Thymus (tissue), 14 donors: ENCODE measurements at places on chromosomes 2 and 18. TPM values are rescaled to one million over a fixed set of nuclear protein-coding genes. Genes with fewer than 3 reads are reported as not detected.

Gene TMEM169
- total RNA-seq: 1.1 TPM

DNA sequence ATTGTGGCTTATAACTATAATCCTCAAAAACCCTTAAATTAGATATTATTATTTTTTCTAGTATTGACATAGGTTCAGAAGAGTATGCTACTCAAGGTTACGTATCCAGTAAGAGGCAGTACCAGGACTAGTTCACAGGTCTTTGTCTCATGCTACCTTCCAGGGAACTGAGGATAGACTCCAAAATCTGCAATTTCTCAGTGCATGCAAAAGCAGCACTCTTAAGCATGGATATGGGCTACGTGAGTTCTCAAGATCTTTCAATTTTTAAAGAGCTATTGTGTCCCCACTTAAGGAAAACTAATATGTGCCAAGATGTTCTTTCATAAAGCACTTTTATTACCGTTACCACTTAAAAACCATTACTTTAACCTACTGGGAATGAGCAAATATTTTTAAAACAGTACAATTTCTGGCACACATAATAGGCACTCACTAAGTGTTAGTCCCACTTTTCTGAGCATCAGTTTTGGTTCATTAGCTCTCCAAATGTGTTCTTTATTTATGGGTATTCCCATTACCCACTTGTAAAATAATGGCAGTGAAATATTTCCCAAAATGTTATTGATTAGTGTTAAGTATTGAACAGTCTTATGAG lies 113.8 kb upstream of the TTN start:
- no peak overlapping the region for H3K27ac ChIP-seq
- H3K36me3 ChIP-seq: no peaks in the 10 kb centered on the region
- no peaks in the 10 kb centered on the region for H3K4me1 ChIP-seq
- H3K4me3 ChIP-seq: no peak overlapping the region

DNA sequence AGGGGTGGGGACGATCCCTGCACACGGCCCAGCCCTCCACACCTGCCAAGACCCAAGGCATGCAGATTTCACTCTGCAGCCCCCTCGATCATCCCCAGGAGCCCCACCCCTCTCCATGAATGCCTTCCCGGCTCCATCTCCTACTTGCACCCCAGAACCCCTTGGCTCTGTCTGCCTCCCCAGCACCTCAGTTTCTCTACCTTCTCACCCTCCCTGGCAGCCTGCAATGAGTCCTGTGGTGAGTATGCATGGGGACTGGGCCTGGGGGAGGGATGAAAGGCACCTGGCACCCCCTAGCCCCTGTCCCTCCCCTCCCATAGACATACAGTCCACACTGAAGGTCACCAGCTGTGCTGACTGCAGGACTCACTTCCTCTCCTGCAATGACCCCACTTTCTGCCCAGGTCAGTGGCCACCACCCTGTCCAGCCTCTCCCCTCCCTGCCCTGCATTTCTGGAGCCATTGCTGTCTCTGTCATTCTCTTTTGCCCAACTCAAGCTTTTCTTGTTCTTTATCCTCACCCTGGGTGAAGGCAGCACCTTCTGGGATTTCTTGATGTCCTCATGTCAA lies 1.0 kb downstream of the TEX51 start:
- no peaks in the 10 kb centered on the region for H3K36me3 ChIP-seq
- no peaks in the 10 kb centered on the region for H3K4me1 ChIP-seq
- no peak overlapping the region for H3K27ac ChIP-seq
- no peaks in the 10 kb centered on the region for H3K27me3 ChIP-seq
- no peak overlapping the region for H3K4me3 ChIP-seq
- DNase-seq: no peak

DNA sequence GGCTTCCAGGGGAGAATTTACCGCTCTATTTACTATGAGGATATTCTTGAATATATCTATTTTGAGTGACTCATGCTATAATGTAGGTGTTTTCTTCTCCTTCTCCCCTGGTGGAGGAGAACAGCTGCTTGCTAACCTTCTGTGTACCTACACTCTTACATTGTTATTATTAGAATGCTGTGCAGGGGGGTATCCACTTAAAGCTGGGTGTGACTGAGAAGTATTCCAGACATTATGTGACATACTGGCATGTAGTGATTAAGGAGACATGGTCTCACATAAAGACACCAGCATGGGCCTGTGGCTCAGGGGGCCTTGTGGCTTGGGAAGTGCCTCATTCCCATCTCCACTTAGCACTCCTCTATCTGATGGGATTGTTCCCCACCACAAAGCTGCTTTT lies 287.9 kb downstream of the PTPRM start:
- H3K4me1 ChIP-seq: peaks cover 4% of the 10 kb centered on the region
- H3K36me3 ChIP-seq: peaks cover 3% of the 10 kb centered on the region
- no peaks in the 10 kb centered on the region for H3K27me3 ChIP-seq
- H3K27ac ChIP-seq: no peak overlapping the region

DNA sequence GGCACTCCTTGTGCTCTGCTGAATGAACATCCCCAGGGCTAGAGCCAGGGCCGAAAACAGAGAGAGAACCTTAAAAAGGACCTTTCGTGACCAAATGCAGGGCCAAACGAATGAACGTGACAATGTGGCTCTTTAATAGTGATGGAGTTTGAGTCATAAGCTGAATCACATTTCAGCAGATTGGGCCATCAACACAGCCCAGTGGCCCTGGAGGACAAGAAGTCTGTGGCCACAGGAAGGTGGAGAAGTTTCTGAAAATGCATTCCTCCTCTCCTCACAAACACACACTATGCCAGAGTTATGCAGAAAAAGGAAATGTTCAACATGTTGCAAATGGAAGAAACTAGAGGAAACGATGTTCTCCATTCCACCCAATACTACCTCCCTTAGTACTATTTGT lies 415.8 kb downstream of the HRH4 start:
- no peak overlapping the region for H3K4me3 ChIP-seq
- no peaks in the 10 kb centered on the region for H3K36me3 ChIP-seq
- H3K4me1 ChIP-seq: no peaks in the 10 kb centered on the region
- H3K27me3 ChIP-seq: no peaks in the 10 kb centered on the region

GRCh38 chr2:26590508-26590907 lies 50.7 kb downstream of the CIB4 start:
- no peak overlapping the region for H3K4me3 ChIP-seq
- DNase-seq: no peak
- H3K4me1 ChIP-seq: no peaks in the 10 kb centered on the region
- no peaks in the 10 kb centered on the region for H3K36me3 ChIP-seq
- H3K27ac ChIP-seq: no peak overlapping the region
- peaks cover 21% of the 10 kb centered on the region for H3K27me3 ChIP-seq

GRCh38 chr18:70431203-70431624 lies 142.4 kb downstream of the SOCS6 start:
- no peak overlapping the region for H3K27ac ChIP-seq
- no peaks in the 10 kb centered on the region for H3K36me3 ChIP-seq
- DNase-seq: no peak
- H3K4me1 ChIP-seq: no peaks in the 10 kb centered on the region
- H3K27me3 ChIP-seq: no peaks in the 10 kb centered on the region
- no peak overlapping the region for H3K4me3 ChIP-seq

DNA sequence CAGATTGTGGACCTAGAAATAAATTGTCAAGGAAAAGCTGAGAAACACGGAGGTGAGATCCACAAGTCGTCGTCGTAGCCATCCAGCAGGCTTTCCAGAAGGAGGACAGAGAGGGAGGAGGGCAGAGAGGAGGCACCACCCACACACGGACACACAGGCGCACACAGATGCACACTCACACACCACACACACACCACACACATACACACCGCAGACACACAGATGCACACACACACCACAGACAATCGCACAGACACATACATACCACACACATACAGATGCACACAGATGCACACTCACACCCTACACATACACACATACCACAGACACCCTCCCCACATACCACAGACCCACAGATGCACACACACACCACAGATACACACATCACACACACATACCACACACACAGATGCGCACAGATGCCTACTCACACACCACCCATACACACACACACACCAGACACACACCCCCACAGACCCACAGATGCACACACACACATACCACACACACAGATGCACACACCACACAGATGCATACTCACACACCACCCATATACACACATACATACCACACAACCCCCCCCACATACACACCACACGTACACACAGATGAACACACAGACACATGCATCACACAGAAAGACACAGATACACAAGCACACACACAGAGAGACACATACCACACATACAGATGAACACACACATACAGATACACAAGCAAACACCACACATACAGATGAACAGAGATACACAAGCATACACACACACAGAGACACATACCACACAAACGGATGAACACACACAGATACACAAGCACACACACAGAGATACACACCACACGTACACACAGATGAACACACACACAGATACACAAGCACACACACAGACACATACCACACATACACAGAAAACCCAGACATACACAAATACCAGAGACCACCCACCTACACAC lies 12.7 kb upstream of the BOK start:
- no peak overlapping the region for H3K4me3 ChIP-seq
- H3K4me1 ChIP-seq: peaks cover 6% of the 10 kb centered on the region
- no peaks in the 10 kb centered on the region for H3K36me3 ChIP-seq
- peaks cover 80% of the 10 kb centered on the region for H3K27me3 ChIP-seq
- no peak for DNase-seq

DNA sequence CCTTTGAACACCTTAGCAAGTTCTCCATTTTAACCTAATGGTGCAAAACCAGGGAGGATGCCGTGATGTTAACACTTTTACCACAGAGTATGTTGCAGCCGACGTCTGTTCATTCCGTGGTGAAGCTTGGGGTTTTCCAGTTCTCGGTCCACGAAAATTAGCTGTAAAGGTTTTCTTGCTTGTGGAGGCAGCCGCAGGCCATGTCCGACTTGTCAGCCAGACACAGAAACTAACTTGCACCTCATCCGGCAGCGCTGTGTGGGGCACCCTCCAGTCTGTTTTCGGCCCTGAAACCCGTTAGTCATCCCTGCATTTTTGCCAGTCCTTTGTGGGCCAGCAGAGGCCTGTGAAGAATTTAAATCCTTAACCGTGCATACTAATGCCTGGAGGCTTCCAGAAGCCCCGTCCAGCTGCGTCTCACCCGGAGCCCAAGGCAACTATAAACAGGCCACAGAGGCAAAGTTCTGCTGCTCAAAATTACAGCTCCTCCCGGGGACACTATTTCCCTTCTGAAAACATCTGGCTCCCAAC lies 70.6 kb downstream of the SH3YL1 start:
- no peak for DNase-seq
- H3K27ac ChIP-seq: no peak overlapping the region
- H3K36me3 ChIP-seq: no peaks in the 10 kb centered on the region
- no peak overlapping the region for H3K4me3 ChIP-seq
- no peaks in the 10 kb centered on the region for H3K27me3 ChIP-seq

GRCh38 chr2:219285894-219286425 lies 6.8 kb downstream of the DNAJB2 start:
- no peak for DNase-seq
- peaks cover 29% of the 10 kb centered on the region for H3K36me3 ChIP-seq
- H3K27ac ChIP-seq: no peak overlapping the region
- H3K27me3 ChIP-seq: peaks cover 8% of the 10 kb centered on the region
- no peaks in the 10 kb centered on the region for H3K4me1 ChIP-seq
- no peak overlapping the region for H3K4me3 ChIP-seq
